ENCODE measurements at places on chromosomes 7 and 10.

- no peak overlapping the region for H3K27ac ChIP-seq
- no peaks in the 10 kb centered on the region for H3K4me1 ChIP-seq
- peaks cover 6% of the 10 kb centered on the region for H3K27me3 ChIP-seq
Measured at GRCh38 chr7:25665374-25665773, 437.1 kb upstream of the NPVF start.

DNA sequence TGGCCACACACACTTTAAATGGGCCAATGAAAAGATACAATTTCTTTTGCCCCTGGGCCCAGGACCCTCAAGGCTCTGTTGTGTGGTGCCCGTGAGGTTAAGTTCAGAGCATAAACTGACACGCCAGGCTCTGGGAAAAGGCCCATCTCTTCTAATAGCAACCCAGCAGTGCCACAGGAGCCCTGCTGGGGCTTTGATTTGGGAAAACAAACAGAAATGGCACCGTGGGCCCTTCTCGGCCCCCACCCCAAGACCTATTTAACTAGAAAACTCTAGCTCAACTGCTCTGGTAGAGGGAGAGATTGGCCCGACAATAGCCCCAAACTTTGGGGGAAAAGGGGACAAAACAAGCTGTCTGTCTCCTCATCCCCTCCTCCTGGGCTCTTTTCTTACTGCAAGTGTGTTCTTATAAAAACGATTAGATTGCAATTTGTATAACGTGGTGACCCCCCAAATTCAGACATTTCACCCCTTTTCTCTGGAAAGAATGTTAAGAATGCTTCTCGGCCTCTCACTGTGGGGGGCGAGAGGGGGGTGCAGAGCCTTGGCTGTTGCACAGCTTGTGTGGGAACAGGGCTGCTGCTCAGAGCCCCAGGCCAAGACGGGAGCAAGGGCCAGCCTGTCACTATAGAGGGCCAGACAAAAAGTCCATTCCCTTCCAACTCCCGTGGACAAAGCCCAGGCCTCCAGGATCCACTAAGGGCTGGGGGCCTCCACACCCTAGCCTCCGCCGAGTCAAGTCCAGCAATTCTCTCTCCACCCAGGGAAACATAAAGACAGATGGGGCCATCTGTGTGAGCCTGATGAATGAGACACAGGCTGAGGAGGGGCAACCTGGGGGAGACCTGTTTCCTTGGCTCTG, 26.8 kb downstream of the DPCD start:
- H3K4me3 ChIP-seq = no peak overlapping the region
- H3K36me3 ChIP-seq = no peaks in the 10 kb centered on the region
- no peaks in the 10 kb centered on the region for H3K4me1 ChIP-seq
- no peak overlapping the region for H3K27ac ChIP-seq
- H3K27me3 ChIP-seq = no peaks in the 10 kb centered on the region

GRCh38 chr7:123711832-123712293, 36.9 kb downstream of the WASL start:
- DNase-seq = no peak

- no peak overlapping the region for H3K4me3 ChIP-seq
- no peaks in the 10 kb centered on the region for H3K36me3 ChIP-seq
- H3K4me1 ChIP-seq = no peaks in the 10 kb centered on the region
- H3K27ac ChIP-seq = no peak overlapping the region
Measured at GRCh38 chr7:126398285-126398684, 854.5 kb downstream of the GRM8 start.

DNA sequence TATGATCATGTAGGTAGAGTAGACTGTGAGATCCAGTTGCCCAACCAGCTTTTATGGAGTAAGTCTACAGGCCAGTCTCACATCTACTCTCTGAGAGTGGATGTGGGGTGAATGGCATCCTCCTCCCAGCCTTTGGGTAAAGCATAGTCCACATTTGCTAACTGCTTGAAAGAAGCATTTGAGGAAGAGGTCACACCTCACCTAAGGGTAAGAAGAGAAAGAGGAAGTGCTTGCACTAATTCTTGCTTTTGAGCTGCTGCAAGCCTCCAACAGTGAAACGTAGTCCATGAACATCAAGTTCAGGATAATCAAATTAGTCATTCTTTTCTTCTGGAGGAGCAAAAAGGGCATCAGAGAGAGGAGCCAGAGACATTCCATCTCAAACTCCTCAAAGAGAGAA, 93.9 kb upstream of the AGR3 start:
- no peaks in the 10 kb centered on the region for H3K36me3 ChIP-seq
- no peak overlapping the region for H3K4me3 ChIP-seq
- peaks cover 19% of the 10 kb centered on the region for H3K4me1 ChIP-seq

GRCh38 chr10:113999531-113999930, 44.1 kb upstream of the ADRB1 start:
- H3K27me3 ChIP-seq = no peaks in the 10 kb centered on the region
- no peaks in the 10 kb centered on the region for H3K36me3 ChIP-seq
- no peak overlapping the region for H3K4me3 ChIP-seq
- no peak for DNase-seq
- H3K27ac ChIP-seq = no peak overlapping the region

DNA sequence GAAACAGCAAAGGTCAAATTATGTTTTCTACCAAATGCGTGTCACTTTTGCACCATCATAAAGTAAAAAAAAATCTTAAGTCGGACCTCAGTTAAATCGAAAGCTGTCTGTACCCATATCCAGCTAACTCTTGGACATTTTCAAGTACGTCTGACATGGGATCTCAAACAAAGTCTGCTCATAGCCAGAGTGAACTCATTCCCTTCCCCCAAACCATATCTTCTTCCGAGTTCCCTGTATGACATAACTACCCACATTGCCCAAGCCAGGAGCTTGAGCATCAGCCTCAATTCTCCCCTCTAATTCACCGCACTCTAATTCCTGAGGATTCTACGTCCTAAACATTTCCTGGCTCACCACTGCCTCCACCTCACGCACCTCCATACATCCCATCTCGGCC, 44.8 kb upstream of the TARP start:
- H3K27ac ChIP-seq = no peak overlapping the region
- no peaks in the 10 kb centered on the region for H3K4me1 ChIP-seq
- H3K4me3 ChIP-seq = no peak overlapping the region
- no peaks in the 10 kb centered on the region for H3K36me3 ChIP-seq

GRCh38 chr10:90304533-90304932, 553.3 kb downstream of the HTR7 start:
- H3K4me1 ChIP-seq = no peaks in the 10 kb centered on the region
- no peaks in the 10 kb centered on the region for H3K36me3 ChIP-seq
- no peaks in the 10 kb centered on the region for H3K27me3 ChIP-seq
- DNase-seq = no peak
- no peak overlapping the region for H3K27ac ChIP-seq

DNA sequence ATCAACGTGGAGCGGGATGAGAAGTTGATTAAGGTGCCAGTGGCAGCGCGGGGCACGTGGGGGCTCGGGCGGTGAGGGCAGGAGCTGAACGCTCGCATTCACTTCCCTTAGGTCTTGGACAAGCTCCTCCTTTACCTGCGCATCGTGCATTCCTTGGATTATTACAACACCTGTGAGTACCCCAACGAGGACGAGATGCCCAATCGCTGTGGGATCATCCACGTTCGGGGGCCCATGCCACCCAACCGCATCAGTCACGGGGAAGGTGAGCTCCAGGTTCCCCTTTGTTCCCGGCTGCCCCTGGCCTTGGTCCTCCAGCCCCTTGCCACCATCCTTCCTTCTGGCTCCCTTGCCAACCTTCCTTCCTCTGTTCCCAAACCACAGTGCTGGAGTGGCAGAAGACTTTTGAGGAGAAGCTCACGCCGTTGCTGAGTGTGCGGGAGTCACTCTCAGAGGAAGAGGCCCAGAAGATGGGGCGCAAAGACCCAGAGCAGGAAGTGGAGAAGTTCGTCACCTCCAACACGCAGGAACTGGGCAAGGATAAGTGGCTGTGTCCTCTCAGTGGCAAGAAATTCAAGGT, 2.5 kb downstream of the UFSP1 start:
- H3K4me3 ChIP-seq = no peak overlapping the region
- DNase-seq = no peak
- H3K36me3 ChIP-seq = peaks cover 19% of the 10 kb centered on the region
- peak overlapping the region; percentile 89 for H3K27ac ChIP-seq
- peaks cover 31% of the 10 kb centered on the region for H3K4me1 ChIP-seq

DNA sequence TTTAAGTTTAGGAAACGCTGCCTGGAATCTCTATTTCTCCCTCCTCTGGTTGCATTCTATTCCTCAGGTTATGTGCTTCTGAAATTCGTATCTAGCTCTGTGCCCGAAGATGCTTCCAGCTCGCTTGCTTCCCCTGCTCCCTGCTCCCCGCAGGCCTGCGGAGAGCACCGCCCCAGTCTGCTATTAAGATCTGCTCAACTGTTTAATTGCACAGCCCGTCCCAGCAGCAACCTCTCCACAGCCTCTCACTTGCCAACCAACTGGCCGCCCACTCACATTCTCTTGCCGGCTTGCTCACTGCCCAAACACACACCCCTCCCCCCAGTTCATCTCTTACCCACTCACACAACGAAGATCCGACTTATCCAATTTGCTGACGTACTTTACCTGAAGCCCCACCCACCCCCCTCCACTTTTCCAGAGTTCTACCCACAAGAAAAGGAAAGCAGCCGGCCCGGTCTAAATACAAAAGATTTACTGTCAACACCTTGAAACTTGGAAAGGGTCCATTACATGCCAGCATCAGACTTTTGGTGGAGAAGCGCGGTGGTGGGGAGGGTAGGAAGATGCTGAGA, 167.3 kb upstream of the KLF14 start:
- H3K27me3 ChIP-seq = no peaks in the 10 kb centered on the region
- H3K36me3 ChIP-seq = peaks cover 23% of the 10 kb centered on the region
- H3K4me1 ChIP-seq = peaks cover 100% of the 10 kb centered on the region
- DNase-seq = peak; percentile 76

DNA sequence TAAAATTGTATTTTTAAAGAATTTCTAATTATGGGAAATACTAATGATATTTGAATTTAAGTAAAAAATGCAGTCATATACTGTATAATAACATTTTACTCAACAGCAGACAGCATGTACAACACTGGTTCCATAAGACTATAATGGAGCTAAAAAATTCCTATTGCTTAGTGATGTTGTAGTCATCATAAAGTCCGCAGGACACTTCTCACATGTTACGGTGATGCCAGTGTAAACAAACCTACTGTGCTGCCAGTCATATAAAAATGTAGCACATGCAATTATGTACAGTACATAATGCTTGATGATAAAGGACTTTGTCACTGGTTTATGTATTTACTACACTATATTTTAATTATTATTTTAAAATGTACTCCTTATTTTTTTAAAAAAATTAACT, 629.3 kb downstream of the IPMK start:
- DNase-seq = no peak
- no peak overlapping the region for H3K4me3 ChIP-seq
- no peaks in the 10 kb centered on the region for H3K27me3 ChIP-seq
- H3K27ac ChIP-seq = no peak overlapping the region
- no peaks in the 10 kb centered on the region for H3K4me1 ChIP-seq

DNA sequence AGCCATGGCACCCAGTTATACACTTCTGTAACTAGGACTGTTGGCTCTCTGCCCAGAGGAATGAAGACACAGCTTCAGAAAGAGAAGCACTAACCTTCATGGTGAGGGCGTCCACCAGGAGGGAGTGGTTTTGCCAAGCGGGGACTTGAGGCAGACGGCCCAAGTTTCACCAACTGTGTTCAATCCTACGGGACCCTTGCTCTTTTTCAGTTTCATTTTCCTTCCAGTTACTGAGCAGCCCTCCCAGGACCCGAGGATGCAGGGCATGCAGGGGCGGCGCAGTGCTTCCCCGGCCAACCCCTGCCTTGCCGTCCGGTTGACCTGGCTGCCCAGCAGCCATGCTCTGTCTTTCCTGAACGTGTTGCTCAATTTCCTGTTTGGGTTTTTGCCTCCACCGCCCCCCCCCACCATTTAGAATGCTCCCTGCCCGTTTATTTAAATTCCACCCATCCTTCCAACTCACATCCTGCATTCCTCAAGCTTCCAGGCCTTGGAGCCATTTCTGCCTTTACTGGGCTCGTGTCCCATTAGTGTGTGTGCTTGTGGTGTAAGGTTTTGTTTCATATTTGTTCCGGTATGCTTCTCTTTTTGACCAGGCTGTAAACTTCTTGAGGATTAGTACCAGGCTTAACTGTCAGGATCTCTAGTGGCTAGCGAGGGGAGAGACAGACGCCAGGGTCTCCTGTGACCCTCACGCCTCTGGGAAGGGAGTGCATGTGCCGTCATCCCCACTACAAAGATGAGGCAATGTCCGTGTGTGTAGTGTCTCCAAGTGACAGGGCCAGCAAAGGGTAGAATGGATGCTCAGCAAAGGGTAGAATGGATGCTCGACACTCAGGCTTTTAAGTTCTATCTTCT, 31.6 kb downstream of the IL15RA start:
- H3K4me3 ChIP-seq = no peak overlapping the region
- DNase-seq = no peak
- H3K27me3 ChIP-seq = no peaks in the 10 kb centered on the region

GRCh38 chr7:16951483-16952080, 69.8 kb upstream of the AGR3 start:
- H3K36me3 ChIP-seq = no peaks in the 10 kb centered on the region
- no peak for DNase-seq

DNA sequence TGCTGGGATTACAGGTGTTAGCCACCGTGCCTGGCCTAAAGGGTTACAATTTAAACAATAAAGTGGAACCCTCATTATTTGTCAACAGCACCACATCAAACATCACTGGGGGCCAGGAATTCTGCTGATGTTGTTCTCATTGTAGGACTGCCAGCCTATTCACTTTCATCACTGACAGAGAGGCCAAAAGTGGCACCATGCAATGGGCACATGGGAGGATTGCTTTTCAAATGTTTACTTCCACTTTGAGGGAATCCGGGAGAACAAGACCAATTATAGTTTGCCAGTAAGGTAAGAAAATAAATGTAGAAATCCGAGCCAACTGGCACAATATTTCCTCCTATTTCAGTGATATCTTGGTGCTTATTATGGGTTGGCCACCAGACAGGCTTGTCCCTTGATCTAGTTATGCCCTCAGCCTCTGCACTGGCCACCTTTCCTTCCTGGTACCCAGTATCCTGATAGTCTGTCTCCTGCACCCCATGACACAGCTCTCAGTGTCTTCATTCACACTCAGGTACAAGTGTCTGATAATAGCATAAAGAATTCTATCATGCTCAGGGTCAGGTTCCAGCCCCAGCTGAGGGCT, 82.6 kb downstream of the ANLN start:
- H3K27me3 ChIP-seq = no peaks in the 10 kb centered on the region
- no peaks in the 10 kb centered on the region for H3K4me1 ChIP-seq

GRCh38 chr10:5800782-5801181, 12.5 kb downstream of the GDI2 start:
- DNase-seq = no peak
- no peak overlapping the region for H3K27ac ChIP-seq
- H3K27me3 ChIP-seq = no peaks in the 10 kb centered on the region

- H3K36me3 ChIP-seq = no peaks in the 10 kb centered on the region
- H3K27ac ChIP-seq = no peak overlapping the region
- H3K27me3 ChIP-seq = peaks cover 7% of the 10 kb centered on the region
- no peak for DNase-seq
- H3K4me3 ChIP-seq = no peak overlapping the region
Measured at GRCh38 chr7:150801946-150802771, 1.6 kb downstream of the TMEM176A start.

- no peak for DNase-seq
- H3K36me3 ChIP-seq = no peaks in the 10 kb centered on the region
- no peak overlapping the region for H3K4me3 ChIP-seq
- no peaks in the 10 kb centered on the region for H3K27me3 ChIP-seq
- H3K27ac ChIP-seq = no peak overlapping the region
- no peaks in the 10 kb centered on the region for H3K4me1 ChIP-seq
Measured at GRCh38 chr7:70347463-70348254, 749.4 kb downstream of the AUTS2 start.
